T-cell (primary cell): ENCODE measurements at places on chromosomes 7 and 10.

GRCh38 chr7:28104041-28104541, 76.5 kb downstream of the JAZF1 start:
- no peak overlapping the region for H3K4me3 ChIP-seq
- H3K27ac ChIP-seq: no peak overlapping the region
- H3K4me1 ChIP-seq: no peaks in the 10 kb centered on the region

DNA sequence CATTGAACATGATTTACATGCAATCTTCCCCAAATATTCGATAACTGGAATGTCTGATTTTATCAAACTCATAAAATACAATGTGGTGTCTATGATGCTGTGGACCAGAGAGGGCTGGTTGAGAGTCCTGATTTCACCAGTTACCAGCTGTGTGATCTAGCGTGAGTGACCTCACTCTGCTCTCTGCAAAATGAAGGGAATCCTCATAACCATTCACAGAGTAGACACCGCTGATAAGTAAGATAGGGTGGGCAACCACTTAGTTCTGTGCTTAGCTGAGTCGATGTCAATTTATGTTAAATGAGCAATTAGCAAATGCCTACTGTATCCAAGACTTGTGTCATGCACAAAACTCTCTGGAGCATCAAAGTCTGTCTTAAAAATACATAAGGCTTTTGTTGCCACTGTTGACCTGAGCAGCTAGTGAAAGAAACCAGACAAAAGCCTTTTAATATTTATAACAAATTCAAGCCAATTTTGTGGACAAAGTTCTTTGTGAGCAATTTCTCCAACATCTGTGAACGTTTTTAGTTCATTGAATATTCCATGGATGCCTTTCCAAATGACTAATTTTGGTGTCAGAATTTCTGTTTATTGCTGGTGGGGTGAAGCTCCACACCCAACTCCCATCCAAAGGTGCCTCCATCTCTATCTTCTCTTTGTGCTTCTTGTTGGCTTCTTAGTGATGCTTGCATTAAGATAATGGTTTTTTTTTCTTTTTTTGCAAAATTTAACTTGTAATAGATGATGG, 314.2 kb downstream of the ADRA2A start:
- H3K27ac ChIP-seq: no peak overlapping the region
- H3K36me3 ChIP-seq: no peaks in the 10 kb centered on the region
- no peak for DNase-seq
- H3K4me1 ChIP-seq: no peaks in the 10 kb centered on the region
- H3K27me3 ChIP-seq: no peaks in the 10 kb centered on the region

DNA sequence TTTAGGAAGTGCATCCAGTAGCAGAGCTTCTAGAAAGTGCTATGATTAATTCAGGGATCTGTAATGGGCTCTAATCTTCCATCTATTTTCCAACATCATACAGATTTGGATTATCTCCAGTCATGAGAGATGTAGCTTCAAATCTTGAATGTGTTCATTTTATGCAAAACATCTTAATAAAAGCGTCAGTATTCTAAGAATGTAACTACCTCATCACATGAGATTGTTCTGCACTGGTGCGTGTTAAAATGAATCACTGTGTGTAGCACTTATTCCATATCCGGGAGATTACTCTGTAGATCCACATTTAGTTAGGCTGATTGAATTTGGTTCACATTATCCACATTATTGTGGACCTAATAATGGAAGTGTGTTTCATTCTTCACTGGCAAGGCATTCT, 344.9 kb upstream of the CHRM2 start:
- H3K4me3 ChIP-seq: no peak overlapping the region
- no peaks in the 10 kb centered on the region for H3K27me3 ChIP-seq
- no peak overlapping the region for H3K27ac ChIP-seq
- no peaks in the 10 kb centered on the region for H3K4me1 ChIP-seq

DNA sequence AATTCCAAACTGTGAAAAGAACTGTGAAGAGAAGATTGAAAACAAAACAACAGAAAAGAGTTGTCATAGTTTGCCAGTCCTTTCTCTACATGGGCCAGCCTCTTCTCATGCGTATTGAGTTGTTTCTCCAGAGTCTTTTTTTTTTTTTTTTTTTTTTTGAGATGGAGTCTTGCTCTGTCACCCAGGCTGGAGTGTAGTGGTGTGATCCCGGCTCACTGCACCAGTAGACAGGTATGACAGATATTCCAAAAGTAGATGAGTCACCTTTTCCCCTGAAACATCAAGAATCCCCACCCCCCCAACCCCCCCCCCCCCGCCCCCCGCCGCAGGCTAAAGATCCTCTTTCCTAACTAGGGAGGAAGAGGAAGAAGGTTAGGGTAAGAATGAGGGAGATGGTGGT, 15.6 kb upstream of the KMT2C start:
- no peak for DNase-seq
- H3K4me1 ChIP-seq: no peaks in the 10 kb centered on the region
- H3K4me3 ChIP-seq: no peak overlapping the region
- peaks cover 2% of the 10 kb centered on the region for H3K27me3 ChIP-seq

- no peak for DNase-seq
- no peaks in the 10 kb centered on the region for H3K36me3 ChIP-seq
- no peak overlapping the region for H3K27ac ChIP-seq
- H3K4me3 ChIP-seq: no peak overlapping the region
Measured at GRCh38 chr7:17560516-17560915, 262.1 kb downstream of the AHR start.

- H3K27me3 ChIP-seq: no peaks in the 10 kb centered on the region
- no peak for DNase-seq
- H3K4me3 ChIP-seq: no peak overlapping the region
- no peaks in the 10 kb centered on the region for H3K4me1 ChIP-seq
- H3K27ac ChIP-seq: no peak overlapping the region
Measured at GRCh38 chr10:44769450-44769849, 141.7 kb upstream of the TMEM72 start.

DNA sequence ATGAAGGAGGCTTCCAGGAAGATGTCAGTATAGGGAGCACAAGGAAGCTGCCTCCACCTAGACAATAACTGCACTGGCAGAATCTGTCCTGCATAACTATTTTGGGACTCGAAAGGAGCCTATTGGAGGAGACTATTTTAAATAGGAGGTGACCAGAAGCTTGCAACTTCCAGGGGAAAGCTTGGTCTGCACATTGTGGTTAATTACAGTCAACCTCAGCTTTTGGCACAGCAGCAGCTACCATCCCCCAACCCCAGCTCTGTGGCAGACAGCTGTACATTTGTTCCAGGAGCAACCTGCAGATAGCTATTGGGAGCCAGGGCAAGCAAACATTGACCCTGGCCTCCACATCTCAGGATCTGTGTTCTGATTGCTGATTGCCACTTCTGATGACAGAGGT, 46.3 kb upstream of the NANOS1 start:
- no peak for DNase-seq
- no peaks in the 10 kb centered on the region for H3K4me1 ChIP-seq
- H3K36me3 ChIP-seq: no peaks in the 10 kb centered on the region
- H3K27ac ChIP-seq: no peak overlapping the region
- H3K27me3 ChIP-seq: no peaks in the 10 kb centered on the region

DNA sequence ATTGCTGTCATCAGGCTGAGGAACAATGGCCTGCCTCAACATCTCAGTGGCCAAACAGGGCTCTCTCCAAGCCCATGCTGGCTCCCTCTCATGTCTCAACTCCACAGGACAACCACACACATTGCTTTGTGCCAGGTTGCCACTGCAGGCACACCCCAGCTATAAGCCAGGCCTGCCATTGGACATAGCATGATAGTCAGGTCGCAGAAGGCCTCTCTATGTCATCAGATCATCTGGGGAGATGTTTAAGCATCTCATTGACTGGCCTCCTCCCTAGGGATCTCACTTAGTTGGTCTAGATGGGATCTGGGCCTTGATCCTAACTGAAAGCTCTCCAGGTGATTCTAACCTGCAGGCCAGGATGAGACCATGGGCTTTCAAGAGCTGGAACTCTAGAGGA, 257.2 kb downstream of the GRID1 start:
- H3K27ac ChIP-seq: no peak overlapping the region
- no peak for DNase-seq
- no peaks in the 10 kb centered on the region for H3K27me3 ChIP-seq
- H3K4me3 ChIP-seq: no peak overlapping the region

DNA sequence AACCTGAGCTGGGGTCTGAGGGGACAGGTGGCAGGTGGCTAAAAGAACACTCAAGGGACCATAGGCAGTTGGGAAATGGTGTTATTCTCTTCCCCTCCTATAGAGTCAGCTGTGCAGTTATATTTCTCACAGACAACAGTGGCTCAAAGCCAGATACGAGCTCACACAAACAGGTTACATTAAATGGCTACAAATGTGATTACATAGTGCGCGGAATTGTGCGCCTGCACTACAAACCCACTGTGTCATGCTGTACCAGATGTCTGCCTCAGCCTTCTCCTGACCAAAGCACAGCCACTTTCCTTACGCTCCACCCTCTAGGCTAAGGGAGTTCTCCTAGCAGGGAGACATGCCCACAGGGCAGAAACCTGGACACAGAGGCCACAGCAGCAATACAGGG, 387.2 kb downstream of the CNTNAP2 start:
- DNase-seq: no peak
- no peaks in the 10 kb centered on the region for H3K4me1 ChIP-seq
- H3K4me3 ChIP-seq: no peak overlapping the region
- H3K36me3 ChIP-seq: no peaks in the 10 kb centered on the region

GRCh38 chr7:134639683-134640279, 6.9 kb upstream of the BPGM start:
- no peak overlapping the region for H3K4me3 ChIP-seq
- H3K27ac ChIP-seq: peak overlapping the region; percentile 24
- H3K4me1 ChIP-seq: peaks cover 11% of the 10 kb centered on the region
- no peaks in the 10 kb centered on the region for H3K27me3 ChIP-seq
- no peak for DNase-seq

DNA sequence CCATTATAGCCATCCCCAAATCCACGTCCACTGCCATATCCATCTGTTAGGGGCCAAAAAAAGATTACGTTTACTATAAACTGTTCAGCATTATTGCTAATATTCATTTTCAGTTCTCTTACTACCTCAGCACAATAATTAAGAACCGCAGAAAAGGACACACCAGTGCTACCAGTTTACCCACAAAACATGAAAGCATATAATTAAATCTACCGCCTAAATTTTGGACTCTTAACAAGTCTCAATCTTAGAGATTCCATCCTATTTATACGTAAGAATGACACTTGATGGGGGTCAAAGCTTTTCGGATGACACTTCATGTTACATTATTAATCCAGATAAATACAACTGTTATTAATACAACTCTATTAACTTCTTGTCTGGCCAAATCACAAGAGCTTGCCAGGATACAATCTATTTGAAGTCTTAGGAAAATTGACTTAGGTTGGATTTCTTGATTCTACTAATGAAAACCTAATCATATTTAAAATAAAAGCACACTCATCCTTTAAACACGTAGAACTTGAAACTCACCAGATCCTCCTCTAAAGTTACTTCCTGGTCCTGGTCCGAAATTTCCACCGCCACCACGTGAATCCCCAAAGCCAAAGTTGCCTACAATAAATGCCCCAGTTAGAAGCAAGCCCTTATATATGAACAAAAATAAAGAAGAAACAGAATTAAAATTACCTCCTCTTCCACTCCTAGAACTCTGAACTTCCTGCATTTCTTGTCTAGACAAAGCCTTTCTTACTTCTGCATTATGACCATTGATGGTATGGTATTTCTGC, 4.5 kb downstream of the HNRNPA2B1 start:
- peaks cover 58% of the 10 kb centered on the region for H3K4me1 ChIP-seq
- DNase-seq: no peak
- H3K4me3 ChIP-seq: peak overlapping the region; percentile 6

GRCh38 chr10:46254007-46254383, 32.8 kb upstream of the ANTXRL start:
- no peak for DNase-seq
- H3K4me1 ChIP-seq: peaks cover 2% of the 10 kb centered on the region
- no peak overlapping the region for H3K4me3 ChIP-seq

GRCh38 chr7:71323726-71324125, 191.8 kb downstream of the GALNT17 start:
- no peaks in the 10 kb centered on the region for H3K27me3 ChIP-seq
- no peaks in the 10 kb centered on the region for H3K4me1 ChIP-seq
- no peak overlapping the region for H3K27ac ChIP-seq
- H3K4me3 ChIP-seq: no peak overlapping the region

DNA sequence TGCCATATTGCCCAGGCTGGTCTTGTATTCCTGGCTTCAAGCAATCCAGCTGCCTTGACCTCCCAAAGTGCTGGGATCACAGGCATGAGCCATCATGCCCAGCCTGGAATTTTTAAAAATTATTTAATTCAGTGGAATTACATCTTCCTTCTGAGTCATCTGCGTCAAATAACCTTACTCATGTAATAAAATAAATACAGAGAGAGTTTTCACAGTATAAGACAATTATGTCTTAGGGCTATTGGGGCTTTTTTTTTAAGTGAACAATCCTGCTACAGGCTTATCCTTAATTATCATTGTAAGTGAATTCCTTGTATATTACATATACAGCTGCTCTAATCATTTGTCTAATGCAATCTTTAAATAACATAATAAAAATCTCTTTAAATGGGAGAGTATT, 108.3 kb downstream of the MAPK8 start:
- no peak overlapping the region for H3K4me3 ChIP-seq
- DNase-seq: no peak
- no peak overlapping the region for H3K27ac ChIP-seq
- H3K36me3 ChIP-seq: peaks cover 22% of the 10 kb centered on the region

DNA sequence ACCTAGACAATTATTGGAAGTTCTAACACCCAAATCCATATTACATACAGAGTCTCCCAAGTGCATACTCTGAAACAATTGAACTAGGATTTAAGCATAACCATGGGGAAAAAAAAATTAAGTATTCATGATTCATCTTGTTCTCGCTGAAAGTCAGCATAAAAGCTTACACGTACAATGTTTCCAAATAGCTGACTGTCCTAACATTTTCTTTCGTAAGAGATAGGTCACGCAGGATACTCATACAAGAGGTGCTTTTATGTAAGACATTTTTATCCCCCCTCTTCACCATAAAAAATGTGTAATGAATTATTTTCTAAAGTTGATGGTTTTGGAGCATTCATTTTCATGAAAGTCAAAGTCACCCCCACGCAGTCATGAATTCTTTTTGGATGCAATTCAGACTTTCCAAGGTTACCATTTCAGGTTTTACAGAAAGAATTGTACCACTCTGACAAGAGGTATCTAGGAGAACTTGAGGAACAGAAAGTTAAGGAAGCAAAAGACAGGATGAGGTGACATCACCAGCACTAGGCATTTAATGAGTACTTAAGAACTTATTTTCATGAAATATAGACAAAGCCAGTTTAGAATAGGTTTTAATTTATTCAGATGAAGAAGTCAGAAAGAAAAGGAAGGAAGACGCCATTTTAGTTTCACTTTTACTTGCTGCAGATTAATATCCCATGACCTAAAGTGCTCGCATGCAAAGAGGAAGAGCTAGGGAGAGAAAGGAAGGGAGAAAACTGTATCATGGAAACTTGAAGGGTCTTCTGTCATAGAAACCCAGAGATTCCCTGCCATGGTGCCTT, 55.8 kb downstream of the TMEM26 start:
- no peaks in the 10 kb centered on the region for H3K4me1 ChIP-seq
- no peak for DNase-seq
- H3K27ac ChIP-seq: no peak overlapping the region
- H3K4me3 ChIP-seq: peak overlapping the region; percentile 15

GRCh38 chr10:96505150-96506136, 8.3 kb downstream of the TLL2 start:
- no peak for DNase-seq
- no peaks in the 10 kb centered on the region for H3K36me3 ChIP-seq
- H3K4me3 ChIP-seq: no peak overlapping the region
- no peaks in the 10 kb centered on the region for H3K27me3 ChIP-seq
